ENCODE measurements at places on chromosomes 2 and 18.
A peak's percentile ranks its signal among the peaks of the same experiment; 100 is the strongest.

DNA sequence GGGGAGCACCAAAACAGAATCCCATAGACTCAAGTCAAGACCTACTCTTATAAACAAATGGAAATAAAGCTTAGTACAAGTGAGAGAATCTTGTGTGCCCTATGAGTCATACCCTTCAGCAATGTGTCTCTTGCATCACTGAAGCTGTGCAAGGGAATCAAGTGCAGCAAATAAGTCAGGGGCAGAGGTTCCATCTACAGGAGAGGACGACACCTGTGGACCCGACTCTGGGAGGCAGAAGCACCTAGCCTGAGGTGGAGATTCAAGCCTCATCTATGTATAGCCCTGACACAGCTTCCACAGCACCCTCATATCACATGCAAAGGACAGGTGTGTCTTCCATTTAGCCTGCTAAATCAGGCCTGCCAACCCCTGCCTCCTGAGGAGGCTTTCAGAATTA is 298.2 kb downstream of the CNTNAP5 start:
- no peak for DNase-seq

DNA sequence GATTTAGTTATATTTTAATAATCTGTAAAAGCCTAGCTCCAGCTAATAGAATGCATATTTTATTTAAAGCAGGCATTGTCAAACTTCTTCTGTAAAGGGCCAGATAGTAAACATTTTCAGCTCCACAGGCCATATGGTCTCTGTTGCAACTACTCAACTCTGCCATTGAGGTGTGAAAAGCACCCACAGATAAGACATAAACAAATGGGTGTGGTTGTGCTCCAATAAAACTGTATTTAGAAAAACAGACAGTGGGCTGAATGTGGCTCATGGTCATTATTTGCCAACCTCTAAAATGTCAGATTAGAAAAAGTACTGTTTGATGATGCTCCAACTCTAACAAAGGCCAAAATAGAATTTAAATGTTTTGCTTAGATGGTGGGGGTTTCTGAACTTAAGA is 519.9 kb downstream of the RNF144A start:
- no peak for DNase-seq

DNA sequence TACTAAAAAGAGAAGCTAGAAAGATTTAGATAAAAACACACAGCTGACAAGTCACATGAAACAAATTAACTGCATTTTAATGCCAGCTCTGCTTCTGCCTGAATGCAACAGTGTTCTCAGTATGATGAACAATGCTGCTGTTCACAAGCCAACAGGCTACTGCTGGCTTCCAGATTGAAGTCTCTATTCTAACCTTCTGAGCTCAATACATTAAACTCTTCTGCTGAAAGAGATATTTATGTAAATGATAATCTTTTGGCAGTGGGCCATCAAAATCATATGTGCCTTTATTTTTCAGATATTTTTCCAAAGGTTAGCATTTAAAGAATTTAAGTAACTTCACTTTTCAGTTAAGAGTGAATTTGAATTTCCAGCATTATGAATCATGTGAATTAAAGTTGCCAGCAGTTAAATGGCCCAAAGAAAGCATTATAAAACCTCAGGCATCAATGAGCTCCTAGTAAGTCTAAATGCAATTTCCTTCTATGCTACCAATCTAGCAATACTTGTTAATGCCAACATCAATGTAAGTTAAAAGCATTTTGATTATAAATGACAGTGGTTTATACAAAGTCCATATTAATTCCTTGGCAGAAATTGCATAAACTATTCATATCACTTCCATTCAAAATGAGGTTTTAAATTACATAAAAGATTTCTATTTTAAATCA is 72.4 kb downstream of the ID2 start:
- DNase-seq: no peak

DNA sequence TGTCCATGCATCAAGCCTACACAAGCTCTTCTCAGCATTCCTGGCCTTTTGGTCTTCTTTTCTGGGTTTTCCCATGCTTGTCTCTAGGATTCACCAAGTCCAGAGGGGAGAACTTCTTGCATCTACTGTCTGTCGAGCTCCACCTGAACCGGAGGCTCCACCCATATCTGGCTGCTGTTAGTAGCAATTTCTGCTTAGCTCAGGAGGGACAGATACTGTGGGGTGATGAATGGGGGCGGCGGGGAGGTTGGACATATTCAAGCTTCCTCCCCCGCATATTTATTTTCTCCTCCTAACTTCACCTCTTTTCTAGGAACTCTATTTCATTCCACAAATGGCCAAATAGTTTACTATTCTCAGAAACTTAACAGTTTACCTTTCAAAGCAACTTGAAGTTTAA is 163.5 kb downstream of the PTH2R start:
- DNase-seq: no peak

GRCh38 chr2:240202586-240202985 is 62.1 kb upstream of the OTOS start:
- no peak for DNase-seq

DNA sequence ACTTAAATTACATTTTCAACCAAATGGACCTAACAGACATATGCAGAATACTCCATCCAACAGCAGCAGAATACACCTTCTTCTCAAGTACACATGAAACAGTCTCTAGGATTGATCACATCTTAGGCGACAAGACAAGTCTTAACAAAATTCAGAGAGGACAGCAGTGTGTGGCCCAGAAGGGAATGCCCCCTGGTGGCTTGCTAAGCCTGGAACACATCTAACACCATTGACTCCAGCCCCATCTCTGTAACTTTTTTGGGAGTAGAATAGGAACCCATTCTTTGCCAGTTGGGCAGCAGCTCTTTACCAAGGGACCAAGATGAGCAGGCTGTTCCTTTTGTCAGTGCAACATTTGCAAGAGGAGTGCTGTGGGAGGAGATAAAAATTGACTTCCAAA is 249.9 kb downstream of the PLCL1 start:
- DNase-seq: no peak

- no peak for DNase-seq
Measured at GRCh38 chr2:29226808-29227207, 111.6 kb downstream of the CLIP4 start.

DNA sequence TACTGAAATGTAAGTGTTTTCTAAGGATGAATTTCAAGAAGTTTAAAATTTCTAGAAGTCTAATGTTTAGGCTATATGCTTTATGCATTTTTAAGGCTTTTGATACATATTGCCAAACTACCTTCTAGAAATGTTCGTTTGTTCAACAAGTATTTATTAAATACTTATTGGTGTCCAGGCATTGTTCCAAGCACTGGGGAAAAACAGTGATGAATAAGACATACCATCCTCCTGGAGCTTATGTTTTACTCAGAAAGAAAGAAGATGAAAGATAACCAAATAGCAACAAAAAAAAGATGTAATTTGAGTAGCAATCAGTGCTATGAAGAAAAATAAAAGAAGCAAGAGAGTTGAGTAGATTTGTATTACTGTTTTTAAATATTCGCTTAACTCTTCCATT is 692.9 kb downstream of the SLC4A3 start:
- no peak for DNase-seq

- no peak for DNase-seq
Measured at GRCh38 chr18:73214970-73215369, 347.2 kb upstream of the NETO1 start.

DNA sequence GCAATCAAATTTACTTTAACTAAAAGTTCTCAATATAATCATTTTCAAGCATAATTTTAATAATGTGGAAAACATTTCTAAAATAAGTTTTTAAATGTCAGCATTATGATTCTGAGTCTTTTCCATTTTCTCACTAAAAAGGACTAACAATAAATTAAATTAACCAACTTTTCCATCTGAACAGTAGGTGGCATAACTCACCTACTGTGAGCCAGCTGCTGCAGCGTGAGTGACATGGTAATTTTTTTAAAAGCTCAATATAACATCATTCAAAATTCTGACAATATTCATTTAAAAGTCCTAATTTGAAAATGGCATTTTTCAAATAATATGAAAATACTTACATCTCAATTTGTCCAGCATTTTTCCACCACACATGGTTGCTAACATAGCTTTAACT is 66.5 kb downstream of the DTNB start:
- DNase-seq: peak; percentile 20

- DNase-seq: no peak
Measured at GRCh38 chr2:181153886-181154285, 173.5 kb downstream of the UBE2E3 start.

- no peak for DNase-seq
Measured at GRCh38 chr2:157192445-157193423, 64.8 kb upstream of the GALNT5 start.

DNA sequence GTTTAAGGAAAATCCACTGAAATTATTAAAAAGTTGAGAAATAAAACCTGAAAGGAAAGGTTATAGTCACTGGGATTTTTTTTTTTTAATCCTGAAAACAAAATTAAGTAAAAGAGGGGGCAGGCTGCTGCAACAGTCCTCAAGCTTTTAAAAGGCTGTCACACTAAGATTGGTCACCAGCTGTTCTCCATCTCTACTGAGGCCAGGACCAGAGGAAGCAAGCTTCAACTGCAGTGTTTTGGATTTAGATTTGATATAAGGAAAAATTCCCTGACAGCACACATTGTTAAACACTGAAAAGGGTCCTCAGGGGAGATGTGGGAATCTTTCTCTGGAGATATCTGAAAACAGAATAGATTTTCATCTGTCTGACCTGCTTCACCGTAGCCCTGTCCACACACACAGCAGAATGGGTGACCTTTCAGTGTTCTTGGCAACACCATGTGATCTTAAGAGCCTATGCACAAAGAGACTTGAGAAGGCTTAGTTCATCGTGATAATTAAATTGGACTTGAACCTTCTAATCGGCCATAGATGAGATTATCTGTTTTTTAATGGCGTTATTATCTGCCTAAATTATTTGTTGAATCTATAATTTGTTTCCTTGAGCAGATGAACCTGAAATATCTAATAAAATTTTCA is 132.0 kb upstream of the BOD1L2 start:
- no peak for DNase-seq

- DNase-seq: peak; percentile 25
Measured at GRCh38 chr2:37706334-37707183, 35.1 kb upstream of the CDC42EP3 start.

DNA sequence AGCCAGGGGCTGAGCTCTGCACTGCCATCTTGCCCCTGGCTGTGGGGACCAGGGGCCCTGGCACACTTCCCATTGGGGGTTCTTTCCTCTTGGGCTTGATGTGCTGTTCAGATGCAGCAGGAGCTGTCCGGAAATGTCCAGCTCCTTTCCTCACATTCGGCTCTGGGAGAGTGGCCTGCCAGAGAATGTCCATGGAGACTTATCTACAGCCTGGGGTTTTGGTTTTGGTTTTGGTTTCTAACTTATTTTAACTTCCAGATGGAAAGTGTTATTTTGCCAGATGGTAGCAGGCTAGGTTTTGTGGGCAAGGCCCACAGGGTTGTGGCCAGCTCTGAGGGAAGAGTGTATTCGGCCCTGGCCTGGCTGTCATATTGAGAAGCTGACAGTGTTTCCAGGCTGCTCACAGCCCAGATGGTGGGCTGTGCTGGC is 177.3 kb downstream of the ANKRD30B start:
- no peak for DNase-seq

- no peak for DNase-seq
Measured at GRCh38 chr2:176845718-176846117, 366.9 kb upstream of the HNRNPA3 start.

DNA sequence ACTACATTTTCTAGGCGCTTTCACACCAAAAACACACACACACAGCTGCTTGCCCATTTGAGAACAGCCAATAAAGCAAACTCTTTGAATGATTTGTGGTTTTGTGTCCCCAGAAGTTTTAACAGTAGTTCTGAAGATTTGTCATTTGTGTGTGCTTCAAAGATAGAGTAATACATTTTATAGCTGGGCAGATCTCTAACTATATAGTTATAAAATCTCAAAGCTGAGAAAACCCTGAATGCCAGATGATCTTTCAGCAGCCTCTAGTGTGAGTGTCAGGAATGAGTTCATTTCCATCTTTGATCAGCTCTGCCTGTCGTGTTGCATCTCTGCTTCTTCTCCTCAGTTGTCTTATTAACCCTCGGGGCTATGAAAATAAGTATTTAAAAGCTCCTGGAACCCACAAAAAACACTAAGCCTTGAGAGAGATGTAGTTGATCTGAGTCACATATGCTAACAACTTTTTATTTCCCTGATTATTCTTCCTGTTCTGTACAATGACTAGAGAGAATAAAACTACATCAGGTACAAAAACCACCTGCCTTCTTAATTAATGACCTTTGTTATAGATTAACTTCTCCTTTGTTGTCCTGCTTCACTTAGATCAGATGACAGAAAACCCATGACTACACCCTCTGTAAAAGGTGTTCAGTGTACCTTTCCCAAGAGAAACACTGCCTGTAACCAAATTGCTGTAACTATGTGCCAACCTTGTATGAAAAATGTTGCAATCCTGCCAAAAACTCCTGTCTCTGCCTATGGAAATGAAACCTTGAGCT is 30.0 kb upstream of the SLC3A1 start:
- no peak for DNase-seq

DNA sequence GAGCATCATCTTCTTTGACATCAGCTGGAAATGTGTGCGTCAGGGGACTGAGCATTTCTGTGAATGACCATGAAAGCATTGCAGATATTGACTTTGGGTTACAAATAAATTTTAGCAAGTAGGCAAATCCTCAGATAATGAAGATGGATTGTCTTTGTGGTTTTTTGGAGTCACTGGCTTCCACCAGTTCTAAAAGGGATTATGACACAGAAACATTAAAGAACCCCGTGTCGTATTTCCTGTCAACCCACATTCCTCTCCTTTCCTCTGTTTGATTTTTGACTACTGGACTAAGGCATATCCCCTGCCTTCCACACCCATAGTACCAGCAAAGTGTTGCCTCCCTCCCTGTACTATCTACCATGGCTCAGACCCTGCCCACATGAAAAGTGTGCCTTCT is 268.1 kb downstream of the MYO3B start:
- DNase-seq: no peak

DNA sequence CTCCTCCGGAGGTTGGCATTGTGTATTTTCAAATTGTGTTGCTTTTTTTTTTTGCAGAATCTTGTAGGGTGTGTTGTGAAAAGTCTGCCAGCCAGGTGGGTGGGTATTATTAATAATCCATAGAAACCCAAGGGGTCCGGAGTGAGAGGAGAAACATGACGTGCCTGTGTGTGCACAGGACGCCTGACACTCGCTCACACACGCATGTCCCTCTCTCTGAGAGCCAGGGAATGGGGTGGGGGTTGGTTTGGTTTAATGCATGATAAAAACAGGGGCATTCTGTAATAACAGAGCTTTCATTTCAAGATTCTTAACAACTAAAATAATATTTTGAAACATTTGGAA is 224.8 kb downstream of the FAM210A start:
- DNase-seq: no peak

DNA sequence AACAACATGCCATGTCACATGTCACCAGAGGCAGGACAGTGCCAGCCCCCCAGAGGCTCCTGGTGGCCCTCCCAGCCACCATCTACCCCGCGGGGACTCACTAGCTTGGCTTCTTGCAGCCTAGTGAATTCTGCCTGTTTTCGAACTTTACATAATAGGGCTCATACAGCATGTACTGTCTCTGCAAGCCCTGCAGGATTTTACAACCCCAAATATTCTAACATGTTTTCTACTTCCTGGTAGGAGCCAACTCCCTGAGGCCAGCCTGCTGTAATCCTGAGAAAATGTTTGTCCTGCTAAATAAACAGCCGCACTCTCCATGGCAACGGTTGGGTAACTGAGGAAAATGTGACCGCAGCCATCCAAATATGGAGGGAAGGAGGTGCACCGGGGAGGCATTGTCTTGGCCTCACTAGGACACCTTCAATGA is 2.7 kb downstream of the PER2 start:
- DNase-seq: no peak

All from CD14-positive monocyte (primary cell).